NCI-H1694 treated with DMSO at 0.1 percent for 48 hours (cell line): ENCODE measurements at places on chromosomes 11 and 22.

- no peak for DNase-seq
Measured at GRCh38 chr11:125072218-125072960, 9.3 kb downstream of the SLC37A2 start.

DNA sequence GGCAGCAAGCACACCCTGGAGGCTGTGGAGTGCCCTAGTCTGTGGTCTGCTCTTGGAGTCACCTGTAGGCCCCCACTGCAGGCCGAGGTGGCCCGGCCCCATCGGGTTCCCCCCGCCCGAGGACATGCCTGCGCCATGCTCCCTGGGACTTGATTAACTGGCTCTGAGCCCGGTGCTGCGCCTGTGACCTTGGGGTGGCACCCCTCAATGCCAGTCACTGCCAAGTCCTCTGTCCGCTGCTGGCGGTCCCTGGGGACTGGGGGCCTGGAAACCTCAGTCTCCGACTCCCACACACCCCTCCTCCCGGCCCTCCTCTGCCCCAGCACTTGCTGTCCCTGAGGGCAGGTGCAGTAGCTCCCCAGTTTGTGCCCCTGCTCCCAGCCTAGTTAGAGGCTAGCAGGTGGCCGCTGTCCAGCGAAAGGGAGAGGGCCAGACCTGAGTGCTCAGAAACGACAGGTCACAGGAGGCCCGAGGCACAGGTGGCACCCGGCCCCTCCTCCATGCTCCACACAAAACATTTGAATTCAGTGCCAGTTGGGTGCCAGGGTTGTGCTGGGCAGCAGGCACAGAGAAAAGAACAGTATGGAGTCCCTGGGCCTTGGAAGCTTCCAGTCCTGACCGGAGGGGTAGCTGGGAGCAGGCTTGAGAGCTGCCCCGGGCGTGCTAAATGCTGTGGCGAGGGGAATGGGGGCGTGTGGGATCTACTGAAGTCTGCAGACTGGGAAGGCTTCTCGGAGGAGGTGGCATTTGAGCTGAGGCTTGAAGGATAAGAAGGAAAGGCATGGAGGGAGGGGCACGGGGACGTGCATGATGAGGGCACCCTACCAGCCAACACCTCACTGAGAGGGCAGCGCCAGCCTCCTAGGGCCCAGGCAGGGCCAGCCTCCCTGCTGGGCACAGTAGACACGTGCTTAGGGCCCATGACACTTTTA lies 16.4 kb upstream of the FLRT1 start:
- no peak for DNase-seq

DNA sequence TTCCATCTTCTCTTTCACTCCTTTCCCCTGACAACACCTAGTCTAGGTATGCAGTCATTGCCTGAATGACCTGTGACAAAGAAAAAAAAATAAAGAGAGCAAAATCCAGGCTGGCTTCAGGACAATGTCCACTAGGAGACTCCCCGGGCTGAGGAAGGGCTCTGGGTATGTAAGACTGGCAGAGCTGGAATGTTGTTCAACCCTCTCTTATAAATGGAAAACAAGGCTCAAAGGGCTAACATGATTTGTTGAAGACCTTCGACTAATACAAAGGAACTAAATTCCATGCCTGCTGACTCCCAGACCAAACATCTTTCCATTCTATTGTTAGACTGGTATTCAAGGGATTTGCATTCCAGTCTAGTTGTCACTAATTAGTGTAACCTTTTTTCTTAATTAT lies 122.2 kb downstream of the ARL14EP start:
- no peak for DNase-seq

DNA sequence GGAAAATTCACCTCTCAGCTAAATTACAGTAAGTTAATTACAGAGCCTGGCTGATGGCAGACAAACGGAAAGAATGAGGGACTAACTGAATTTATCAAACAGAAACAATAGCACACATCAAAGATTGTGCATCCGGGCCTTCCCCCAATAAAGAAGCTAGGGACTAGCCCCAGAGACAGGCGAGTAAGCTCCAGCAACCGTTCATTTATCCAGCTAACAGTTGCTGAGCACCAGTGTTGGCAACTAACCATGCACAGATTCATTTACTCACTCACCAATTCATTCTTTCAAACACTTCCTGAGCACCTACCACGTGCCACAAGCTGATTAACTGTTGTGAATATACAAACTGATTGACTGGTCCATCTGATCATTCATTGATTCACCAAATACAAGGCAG lies 51.2 kb downstream of the SMCO4 start:
- DNase-seq: no peak

- no peak for DNase-seq
Measured at GRCh38 chr11:100863080-100863581, 176.0 kb downstream of the ARHGAP42 start.

GRCh38 chr11:69211920-69212797 lies 56.4 kb downstream of the SMIM38 start:
- no peak for DNase-seq
